Tongue (tissue), 3 donors: ENCODE measurements at places on chromosomes 7 and 10. TPM values are rescaled to one million over a fixed set of nuclear protein-coding genes. Genes with fewer than 3 reads are reported as not detected.

DNA sequence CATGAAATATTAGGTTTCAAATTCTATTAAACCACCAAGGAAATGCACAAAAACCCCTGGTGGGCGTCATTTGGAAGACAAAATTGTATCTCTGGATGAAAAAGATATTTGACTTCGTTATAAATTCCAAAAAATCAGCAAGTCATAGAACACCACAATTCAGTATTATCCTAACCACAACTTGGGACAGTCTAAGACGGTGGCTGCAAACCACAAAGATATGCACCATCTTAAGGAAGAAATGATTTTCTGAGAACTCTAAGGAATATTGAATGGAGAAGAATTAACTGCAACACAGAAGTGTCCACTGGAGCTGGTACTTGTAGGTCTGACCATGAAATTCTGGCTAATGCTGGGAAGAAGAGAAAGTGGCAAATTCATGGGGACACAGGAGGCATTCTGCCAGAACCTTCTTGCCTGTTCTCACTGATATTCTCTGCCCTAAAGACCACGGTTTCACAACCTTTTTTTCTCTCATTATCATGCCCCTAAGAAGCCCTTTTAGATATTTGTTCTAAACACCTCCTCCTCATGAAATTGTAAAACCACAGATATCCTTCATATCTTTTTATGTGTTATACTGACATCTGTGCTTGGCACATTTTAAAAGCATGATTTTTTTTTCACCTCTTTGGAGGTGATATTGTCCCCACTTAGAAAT, 92.9 kb downstream of the SFMBT2 start:
- DNase-seq = no peak

DNA sequence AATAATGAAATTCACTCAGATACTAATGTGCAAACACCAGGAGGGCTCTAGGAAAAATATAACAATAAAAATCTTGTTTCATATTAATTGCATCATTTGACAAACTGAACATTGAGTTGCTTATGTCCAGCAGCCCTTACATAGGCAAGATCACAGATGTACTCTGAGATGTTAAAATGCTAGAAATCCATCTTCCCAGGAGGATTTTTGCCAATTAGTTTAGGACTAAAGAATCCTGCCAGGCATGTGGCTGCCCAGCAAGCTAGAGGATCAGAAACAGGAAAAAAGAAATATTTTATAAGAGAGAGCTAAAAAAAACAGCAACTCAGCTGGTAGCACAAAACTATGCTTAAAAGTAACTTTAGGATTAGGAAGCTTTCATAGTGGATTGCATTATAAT, 407.8 kb downstream of the NXPH1 start:
- no peak for DNase-seq

- no peak for DNase-seq
Measured at GRCh38 chr10:71931295-71931694, 32.9 kb upstream of the CHST3 start.

DNA sequence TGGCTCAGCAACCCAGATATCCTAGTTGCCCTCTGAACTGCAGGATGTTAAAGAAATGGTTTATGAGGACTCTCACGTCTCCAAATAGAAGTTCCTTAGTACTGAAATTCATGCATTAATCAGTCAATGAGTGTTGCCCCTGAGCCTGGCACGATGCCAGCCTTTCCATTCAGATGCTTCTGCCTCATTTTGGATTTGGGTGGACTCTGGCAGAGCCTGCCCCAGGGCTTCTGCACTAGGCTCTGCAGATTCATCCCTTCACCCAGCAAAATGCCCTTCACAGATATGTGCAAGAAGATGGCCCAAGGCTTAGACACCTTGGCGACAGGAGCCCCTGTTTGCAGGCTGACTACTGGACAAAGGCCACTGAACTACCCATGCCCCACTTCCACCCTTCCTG, 747.8 kb downstream of the GRID1 start:
- no peak for DNase-seq

- no peak for DNase-seq
Measured at GRCh38 chr10:128793726-128794655, 667.8 kb upstream of the MKI67 start.

DNA sequence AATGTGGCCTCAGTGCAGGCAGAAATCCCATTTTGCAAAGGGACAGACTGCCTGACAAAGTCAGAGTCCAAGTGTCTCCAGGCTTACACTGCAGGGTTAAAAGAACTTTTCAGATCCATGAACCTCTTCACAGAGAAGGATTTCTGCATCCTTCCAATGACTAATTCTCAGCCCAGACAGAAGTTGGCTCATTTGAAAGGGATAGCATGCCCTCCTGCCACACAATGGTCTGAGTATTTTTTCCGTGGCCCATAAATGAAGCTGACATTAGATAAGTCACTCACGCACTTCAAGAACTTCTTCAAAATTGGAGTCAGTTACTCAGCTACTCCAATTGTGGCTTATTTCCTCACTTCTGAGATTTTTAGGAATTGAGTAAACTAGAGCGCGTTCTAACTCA, 170.2 kb downstream of the PLXNA4 start:
- no peak for DNase-seq

- peak; percentile 27 for DNase-seq
Measured at GRCh38 chr7:47128700-47129099, 453.2 kb downstream of the TNS3 start.

- DNase-seq = no peak
Measured at GRCh38 chr7:45105588-45106188, 5.8 kb downstream of the TBRG4 start.

- no peak for DNase-seq
Measured at GRCh38 chr10:106450966-106451365, 713.5 kb downstream of the SORCS1 start.

- DNase-seq = no peak
Measured at GRCh38 chr7:132764762-132765161, 188.5 kb upstream of the PLXNA4 start.

DNA sequence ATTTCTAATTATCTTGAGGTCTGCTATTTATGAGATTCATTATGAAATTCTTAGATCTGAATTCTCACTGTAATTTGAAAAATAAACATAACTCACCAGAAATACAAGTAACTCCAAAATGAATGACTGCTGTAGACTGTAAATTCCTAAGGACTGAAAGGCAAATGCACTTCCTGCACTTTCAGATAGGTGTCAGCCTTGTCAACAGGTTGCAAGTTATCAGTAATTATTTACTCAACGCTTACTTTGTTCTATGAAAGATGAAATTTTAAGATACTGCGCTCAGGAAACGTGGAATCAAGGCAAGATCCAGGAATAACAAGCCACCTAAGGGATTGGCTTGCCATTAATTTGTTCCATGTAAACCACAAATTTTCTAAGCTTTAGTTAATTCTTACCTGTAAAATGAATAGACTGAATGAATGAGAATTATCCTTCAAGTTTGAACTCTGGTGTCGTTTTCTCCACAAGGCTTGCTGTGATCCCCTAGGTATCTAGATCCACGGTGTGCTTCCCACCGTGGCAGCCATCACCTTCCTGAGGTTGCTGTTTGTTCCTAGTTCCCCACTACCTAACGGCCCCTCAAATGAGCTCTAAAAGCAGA, 12.6 kb downstream of the DHX32 start:
- DNase-seq = peak; percentile 41

- DNase-seq = no peak
Measured at GRCh38 chr10:121579656-121580055, 18.6 kb downstream of the FGFR2 start.

- DNase-seq = no peak
Measured at GRCh38 chr7:45656431-45656830, 82.3 kb downstream of the ADCY1 start.

DNA sequence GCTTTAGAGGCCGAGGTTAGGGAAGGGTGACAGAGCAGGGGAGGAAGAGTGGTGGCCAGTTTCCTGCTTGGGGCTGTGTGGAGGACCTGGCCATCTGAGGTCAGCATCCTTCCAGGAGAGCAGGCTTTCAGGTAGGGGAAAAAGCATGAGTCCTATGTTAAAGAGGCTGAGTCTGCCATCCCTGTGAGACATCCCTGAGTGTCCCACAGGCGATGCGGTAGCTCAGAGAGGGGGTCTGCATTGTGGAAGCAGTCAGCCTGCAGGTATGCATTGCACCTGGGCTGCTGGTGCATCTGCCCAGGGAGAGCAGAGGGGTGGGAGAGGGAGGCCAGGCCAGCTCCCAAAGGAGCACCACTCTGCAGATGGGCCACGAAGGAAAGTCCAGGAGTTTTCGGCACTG, 282.1 kb upstream of the ZNF32 start:
- DNase-seq = no peak

DNA sequence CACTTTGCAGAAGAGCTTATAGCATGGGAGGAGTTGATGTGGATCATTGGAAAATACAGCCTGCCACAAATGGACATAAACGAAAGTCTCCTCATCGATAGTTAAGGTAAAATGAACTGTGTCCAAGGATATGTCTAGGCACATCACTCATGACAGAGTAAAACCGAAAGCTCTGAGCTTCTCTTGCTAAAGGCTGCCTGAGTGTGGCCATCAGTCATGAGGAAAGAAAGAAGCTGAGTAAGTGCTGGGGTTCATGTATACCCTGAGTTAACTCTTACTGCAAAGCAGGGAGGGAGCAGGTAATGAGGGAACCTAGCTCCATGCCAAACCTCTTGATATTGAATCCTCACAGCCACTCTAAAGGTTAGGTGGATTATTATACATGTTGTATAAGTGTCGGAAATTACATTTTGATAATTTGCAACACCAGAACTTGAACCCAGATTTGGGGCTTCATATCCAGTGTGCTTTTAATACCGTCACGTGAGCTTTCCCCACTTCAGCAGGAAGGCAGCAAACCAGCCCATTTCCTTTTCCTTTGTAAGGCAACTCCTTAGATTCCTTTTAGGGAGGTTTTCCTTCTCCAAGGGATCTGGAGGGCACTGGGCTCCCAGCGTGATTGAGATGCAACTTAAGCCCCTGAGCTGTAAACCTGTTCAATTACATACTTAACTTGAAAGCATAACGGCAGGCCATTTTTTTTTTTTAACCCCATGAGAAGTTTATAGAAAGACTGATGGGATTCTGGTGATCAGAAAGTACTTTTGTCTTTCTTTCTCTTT, 215.0 kb downstream of the PHF14 start:
- no peak for DNase-seq

- DNase-seq = no peak
Measured at GRCh38 chr7:15239801-15240200, 322.0 kb downstream of the AGMO start.

DNA sequence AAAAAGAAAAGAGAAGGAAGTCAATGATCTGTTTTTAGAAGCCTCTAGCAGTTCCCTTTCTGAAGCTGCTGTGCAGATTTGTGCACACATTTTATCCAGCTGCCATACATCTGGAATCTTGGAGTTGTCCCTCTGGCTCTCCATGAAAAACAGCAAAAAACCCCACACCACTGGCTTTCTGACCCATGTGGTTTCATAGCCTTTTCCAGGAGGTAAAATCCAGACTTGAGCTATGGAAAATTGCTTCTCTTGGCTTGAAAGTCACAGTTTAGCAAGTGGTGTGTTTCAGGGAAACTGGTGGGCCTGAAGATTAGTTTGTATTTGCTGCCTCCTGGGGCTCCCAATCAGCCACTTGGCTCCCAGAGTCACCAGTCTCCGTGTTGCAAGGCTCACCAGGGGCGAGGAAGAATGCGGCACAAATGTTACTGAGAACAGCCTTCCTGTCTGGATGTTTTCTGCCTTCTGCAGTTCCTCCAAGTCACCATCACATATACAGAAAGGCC, 50.1 kb upstream of the ADRB1 start:
- peak; percentile 72 for DNase-seq

- DNase-seq = peak; percentile 43
Measured at GRCh38 chr10:71720288-71720687, 710 bp upstream of the C10orf105 start.

DNA sequence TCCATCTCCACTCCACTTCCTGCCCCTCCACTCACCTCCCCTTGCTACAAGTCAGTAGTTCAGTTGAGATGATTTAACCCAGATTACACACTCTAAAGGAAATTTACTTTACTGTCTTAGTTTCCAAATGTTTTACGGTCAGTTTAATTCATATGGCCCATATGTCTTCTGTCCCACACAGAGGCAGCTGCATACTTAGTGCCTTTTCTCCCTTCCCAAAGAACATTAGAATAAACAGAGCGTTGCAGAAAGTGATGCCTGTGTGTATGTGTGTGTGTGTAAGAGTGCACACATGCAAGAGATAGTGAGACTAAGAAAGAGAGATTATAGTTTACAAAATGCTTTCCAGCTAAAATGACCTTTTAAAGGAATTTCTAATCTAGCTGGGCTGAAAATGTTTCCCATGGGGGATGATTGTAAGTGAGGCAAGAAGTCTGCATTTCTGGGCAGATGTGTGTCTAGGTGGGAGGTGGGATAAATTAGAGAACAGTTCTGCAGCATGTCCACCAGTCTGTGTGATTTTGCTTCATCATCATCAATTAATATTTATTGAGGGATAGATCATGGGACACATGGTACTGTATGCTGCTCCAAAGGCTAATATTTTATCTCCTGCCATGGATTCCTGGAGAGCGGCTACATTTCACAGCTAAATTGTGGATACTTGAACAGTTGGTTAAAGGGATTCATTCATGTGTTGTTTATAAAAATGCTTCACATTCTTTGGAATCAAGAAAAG, 81.5 kb downstream of the NXPH1 start:
- DNase-seq = peak; percentile 85

DNA sequence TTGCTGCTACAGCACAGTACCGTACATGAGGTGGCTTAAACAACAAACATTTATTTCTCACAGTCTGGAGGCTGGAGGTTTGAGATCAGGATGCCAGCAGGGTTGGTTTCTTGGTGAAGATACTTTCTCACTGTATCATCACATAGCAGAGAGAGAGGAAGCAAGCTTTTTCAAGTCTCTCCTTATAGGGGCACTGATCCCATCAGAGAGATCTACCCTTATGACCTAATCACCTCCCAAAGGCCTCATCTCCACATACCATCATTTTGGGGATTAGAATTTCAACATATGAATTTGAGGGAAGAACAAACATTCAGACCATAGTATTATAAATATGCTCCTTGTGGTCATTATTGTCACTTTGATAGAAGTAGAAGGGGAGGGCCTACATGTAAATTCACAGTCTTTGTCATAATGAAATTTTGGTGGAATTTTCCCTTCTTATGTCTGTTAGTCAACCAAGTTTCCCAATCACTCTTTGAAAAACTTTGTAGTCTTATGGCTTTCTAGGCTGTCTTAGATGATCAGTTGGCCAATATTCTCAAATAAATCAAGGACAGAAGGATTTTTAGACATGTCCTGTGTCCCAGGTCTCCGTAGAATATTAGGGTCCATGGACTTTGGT, 606.2 kb downstream of the LRMDA start:
- no peak for DNase-seq

- DNase-seq = no peak
Measured at GRCh38 chr7:128665057-128665456, 7.0 kb upstream of the GARIN1A start.

GRCh38 chr10:110754375-110755105, 110.4 kb downstream of the RBM20 start:
- DNase-seq = no peak

NUTM2B gene
- total RNA-seq = 0.10 TPM

FXYD4 gene
- not detected for total RNA-seq

DKK1 gene
- 0.51 TPM for total RNA-seq

COL13A1 gene
- total RNA-seq = 4.6 TPM

SLC13A1 gene
- not detected for total RNA-seq

CD36 gene
- total RNA-seq = 324 TPM

DENND2A gene
- total RNA-seq = 29.6 TPM

PTPRZ1 gene
- 31.5 TPM for total RNA-seq

DNAH11 gene
- 1.8 TPM for total RNA-seq

ABCC2 gene
- total RNA-seq = 0.72 TPM

PARD3 gene
- 129 TPM for total RNA-seq

ASAH2B gene
- 2.1 TPM for total RNA-seq

MUC12 gene
- total RNA-seq = not detected
